ENCODE measurements at places on chromosomes 3 and 15.

- no peak for DNase-seq
Observed at GRCh38 chr3:5149306-5149880, 27.3 kb downstream of the ARL8B start.

DNA sequence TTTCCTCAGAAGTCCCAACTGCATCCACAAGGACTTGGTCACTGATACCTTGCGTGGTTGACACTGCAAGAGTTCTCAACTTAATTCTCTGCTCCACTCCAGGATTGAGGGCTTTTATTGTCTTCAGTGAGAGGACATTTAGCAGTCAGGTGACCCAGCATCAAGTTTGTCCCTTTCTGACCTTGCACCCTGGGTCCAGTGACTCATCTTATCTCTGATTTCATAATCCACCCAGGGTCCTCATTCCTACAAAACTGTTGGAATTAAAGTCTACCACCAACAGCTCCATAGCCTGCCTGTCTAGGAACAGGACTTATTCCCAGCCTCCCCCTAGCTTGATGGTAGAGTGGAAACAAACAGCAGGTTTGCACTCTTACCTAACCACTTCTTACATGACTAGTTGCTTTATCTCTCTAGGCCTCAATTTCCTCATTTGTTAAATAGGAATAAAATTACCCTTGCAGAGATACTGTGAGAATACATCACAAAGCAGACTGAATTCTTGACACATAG, 151.3 kb upstream of the LPP start:
- no peak for DNase-seq

GRCh38 chr3:11583638-11584046, 60.1 kb downstream of the VGLL4 start:
- no peak for DNase-seq

DNA sequence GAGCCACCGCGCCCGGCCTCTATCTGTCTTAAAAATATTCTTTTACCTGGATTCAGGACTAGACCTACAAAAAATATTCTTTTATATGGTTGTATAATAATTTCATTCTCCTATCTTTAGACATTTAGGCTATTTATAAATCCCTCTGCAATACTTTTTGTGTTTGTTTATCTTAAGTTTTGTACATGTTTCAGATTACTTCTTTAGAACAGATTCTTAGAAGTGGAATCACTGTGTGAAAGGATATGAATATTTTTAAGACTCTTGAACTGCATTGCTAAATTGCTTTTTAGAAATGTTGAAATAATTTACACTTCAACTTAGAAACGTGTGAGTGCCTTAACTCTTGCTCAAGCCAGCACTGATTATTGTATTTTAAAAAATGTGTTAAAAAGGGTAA, 131.3 kb upstream of the PTX3 start:
- no peak for DNase-seq

DNA sequence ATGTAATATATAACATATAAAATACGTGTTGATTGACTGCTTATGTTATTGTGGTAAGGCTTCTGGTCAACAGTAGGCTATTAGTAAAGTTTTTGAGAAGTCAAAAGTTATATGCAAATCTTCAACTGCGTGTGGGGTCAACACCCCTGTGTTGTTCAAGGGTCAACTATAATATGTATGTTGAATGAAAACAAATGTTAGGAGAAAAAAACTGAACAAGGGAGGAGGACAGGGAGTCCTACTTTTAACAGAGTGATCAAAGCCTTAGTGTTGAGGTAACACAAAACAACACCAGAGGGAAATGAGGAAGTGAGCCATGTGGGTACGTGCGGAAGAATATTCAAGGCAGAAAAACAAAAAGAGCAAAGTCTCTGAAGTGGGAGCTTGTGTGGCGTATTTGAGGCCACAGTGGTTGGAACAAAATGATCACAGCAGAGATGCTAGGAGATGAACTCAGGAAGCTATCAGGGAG, 62.5 kb downstream of the SFMBT1 start:
- DNase-seq: no peak

Data from progenitor cell of endocrine pancreas (in vitro differentiated cells).